ENCODE measurements at places on chromosomes 3 and 15.
A peak's percentile ranks its signal among the peaks of the same experiment; 100 is the strongest.

GRCh38 chr3:149975919-149976318, 5.2 kb upstream of the PFN2 start:
- no peak for DNase-seq

DNA sequence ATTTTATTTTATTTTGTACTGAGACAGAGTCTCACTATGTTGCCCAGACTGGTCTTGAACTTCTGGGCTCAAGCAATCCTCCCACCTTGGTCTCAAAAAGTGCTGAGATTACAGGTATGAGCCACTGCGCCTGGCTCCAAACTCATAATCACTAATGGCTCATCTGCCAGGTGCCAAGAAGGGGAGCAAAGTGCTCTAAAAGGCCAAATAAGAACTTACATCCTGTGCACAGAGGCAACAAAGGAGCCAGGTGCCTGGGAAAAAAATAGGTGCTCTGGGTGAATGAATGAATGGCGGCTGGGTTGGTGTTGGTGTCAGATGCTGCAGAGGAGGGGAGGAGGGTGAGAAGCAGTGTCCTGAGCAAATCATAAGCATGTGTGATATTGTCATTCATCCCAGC, 25.9 kb upstream of the ADAMTS7 start:
- DNase-seq, result no peak

DNA sequence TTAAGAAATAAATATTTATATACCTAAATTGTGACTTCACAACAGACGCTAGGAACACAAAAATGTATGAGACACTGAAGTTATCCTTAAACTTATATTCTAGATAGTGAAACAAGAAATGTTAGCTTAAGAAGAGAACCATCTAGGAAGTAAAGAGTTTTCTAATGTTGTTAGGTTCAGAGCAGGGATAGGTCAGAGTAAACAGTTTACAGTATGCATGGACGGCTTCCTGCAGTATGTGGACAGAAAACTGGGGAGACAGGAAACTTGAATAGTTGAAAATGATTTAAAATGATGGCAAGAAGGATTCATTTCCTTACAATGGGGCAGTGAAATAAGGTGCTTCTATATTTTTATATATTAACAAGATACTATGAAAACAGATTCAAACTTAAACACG, 449.8 kb downstream of the MAGI1 start:
- DNase-seq, result no peak

DNA sequence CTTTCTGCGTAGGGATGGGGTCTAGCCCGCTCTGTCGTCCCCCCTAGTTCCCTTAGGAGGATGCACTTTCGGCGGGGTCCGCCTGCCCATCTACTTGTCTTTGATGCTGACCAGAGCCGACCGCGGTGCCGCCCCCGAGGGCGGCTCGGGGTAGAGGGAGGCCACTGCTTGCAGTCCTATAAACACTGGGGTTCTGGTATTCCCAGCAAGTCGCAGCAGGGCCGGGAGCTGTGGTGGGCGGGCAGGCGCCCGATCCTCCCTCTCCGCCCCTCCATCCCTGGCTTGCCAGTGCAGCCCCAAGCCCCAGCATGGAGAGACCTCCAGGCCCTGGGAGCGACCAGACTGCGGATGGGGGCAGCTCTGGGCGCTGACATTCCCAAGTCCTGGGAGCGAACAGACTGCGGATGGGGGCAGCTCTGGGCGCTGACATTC, 830 bp downstream of the SEMA4B start:
- no peak for DNase-seq

- no peak for DNase-seq
Observed at GRCh38 chr3:48428572-48429316, 1.1 kb downstream of the PLXNB1 start.

- no peak for DNase-seq
Observed at GRCh38 chr3:129384594-129385323, 43.7 kb downstream of the EFCAB12 start.

- no peak for DNase-seq
Observed at GRCh38 chr3:38370861-38371260, 24.3 kb downstream of the XYLB start.

DNA sequence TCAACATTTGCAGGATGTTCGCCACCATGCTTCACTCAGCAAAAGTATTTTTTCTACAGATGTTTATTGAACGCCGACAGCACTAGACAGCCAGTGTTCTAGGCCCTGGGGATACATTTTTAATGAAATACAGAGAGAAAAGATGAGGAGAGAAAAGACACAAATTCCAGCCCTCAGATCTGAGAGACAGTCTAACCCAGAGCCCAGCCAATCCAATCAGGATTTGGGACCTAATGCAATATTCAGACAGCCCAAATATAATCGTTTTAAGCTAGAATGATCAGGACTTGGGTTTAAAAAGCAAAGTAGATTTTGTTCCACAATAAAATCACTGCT, 174.8 kb downstream of the SLCO3A1 start:
- no peak for DNase-seq

DNA sequence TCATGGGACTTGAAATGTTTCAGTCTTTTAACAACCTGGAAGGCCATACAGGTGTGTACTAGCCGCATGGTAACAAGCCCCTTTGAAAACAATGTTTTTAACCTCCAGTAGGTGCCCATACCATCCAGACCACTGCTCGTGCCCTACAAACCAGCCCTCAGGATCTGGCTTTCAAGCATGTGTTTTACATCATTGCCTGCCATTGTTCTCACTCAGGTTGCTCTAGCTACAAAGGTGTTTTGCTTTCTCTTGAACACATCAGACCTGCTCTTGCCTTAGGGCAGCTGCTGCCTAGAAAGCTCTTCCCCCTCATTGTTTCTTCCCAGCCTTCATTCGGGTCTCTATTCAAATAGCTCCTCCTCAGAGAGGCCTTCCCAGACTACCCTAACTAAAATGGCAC, 32.3 kb upstream of the MAP3K13 start:
- no peak for DNase-seq

DNA sequence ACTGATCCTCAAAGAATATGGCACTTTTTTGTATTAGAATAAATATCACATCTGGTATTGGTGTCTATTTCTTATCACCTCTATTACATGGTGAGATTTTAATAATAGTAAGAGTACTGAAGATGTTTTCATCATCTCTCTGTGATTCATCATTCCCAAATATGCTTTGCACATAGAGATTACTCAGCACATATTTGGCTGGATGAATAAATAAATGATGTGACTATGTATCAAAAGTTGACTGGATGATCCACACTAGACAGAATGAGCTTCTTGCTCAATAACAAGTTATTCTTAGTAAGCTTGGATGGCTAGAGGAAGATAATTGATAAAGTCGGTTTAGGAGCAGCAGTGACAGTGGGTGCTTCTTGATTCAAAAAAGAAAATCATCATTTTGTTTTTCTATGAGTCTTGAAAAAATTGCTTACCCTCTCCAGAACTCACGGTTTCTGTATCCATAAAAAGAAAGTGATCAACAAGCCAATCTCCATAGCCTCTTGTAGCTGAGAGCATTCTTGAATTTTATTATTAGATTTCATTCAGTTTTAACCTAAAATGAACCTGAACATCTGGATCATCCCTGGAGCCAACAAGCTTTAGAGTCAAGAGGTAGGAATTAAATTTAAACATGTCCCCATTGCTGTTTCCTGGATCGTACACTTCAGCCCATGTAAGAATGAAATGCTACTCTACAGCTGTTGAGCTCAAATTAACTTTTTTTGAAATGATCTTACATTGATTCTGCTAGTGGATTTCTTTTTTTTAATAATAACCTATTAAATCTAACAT, 104.8 kb upstream of the OSTN start:
- no peak for DNase-seq

- DNase-seq, result no peak
Observed at GRCh38 chr15:64574301-64575017, 114.1 kb downstream of the ZNF609 start.

DNA sequence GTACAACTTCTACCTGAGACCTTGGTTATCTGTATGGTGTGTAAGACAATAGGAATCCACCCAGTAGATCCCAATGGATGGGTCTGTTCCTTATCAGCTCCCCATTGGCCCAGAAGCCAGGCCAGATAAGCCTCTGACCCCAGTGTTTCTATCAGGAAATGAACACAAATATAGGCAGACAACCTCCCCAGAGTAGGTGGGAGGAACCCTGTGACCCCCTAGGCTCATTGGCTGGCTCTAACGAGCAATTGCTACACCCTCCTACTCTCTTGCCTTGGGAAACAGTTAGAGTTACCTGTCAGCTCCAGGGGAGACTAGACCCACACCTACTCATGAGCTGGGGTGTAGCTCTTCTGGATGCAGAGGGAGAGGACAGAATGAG, 299.9 kb downstream of the UACA start:
- no peak for DNase-seq

- no peak for DNase-seq
Observed at GRCh38 chr3:47103619-47104018, 60.3 kb downstream of the SETD2 start.

DNA sequence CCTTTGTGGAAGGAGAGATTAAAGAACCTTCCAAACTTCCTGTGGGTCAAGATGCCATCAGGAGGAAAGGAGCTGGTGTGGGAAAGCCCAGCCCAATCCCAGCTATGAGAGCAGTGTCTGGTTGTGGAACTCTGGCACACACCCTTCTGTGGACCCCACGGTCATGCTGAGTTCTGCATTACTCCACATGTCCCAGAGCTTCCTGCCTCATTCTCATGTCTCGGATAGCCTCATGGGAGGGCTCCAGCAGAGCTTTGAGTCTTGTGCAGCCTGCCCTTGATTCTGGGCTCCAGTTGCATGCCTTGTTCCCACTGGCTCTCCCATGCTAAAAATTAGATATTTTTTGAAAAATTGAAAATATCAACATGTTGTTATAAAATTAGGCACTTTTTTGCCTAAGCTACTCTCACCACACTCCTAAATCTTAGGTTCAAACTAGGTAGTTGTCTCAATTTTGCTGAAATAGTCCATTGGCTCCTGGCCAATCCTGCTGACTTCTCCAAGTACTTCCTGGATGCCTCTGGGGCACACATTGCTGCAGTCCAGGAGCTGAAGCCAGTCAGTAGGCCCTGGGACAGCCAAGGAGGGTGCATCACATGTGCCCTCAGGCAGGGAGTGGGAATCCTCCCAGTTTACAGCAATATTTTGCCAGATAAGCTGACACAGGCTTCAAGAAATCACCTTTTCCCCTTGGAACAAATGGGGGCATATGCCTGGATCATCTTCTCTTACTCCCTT, 144.3 kb downstream of the EEFSEC start:
- no peak for DNase-seq

DNA sequence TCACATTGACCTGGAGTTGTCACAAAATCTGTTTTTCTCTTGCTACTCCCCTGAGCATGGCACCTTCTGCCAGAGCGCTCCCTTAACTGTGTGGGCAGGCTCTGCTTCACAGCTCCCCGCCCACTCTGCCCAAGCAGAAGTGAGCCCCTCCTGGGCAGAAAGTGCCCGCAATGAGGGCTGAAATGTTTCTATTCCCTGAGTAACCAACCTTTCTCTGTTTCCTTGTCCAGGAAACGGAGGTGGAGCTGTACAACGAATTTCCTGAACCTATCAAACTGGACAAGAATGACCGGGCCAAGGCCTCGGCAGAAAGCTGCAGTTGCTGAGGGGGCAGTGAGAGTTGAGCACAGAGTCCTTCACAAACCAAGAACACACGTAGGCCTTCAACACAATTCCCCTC, 66.3 kb upstream of the ACAD9 start:
- DNase-seq, result no peak

- no peak for DNase-seq
Observed at GRCh38 chr3:10700821-10701220, 115.2 kb upstream of the SLC6A11 start.

DNA sequence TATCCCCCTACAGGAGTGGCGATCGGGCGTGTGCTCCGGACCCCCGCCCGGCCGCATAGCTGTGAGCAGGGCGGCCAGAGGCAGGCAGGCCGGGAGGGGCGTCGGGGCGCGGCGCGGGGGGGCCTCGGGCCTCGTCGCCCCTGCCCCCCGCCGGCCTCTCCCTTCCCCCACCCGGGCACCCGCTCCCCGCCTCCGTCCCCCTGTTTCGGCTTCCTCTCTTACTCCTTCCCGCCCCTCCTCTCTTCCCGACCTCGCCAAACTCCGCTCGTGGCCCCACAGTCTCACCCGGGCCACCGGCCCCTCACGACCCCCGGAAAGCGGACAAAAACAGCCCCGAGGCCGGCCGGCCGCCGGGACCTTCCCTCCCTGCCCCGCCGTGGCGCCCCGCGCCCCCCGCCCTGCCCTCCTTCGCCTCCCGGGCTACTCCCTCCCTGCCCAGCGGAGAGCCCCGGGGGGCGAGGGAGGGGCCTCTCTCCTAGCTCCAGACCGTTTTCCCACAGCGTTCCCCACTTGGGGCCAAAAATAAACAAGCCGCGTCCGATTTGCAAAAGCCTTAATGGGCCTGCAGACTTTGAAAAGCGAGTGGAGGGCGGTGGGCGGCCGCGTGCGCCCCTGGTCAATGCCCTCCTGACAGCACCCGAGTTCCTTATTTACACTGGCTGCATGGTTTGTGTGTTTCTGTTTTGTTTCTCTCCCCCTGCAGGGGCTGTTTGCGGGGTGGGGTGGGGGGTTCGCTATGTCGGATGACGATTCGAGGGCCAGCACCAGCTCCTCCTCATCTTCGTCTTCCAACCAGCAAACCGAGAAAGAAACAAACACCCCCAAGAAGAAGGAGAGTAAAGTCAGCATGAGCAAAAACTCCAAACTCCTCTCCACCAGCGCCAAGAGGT, 1.0 kb downstream of the UBE2E1 start:
- DNase-seq, result no peak

DNA sequence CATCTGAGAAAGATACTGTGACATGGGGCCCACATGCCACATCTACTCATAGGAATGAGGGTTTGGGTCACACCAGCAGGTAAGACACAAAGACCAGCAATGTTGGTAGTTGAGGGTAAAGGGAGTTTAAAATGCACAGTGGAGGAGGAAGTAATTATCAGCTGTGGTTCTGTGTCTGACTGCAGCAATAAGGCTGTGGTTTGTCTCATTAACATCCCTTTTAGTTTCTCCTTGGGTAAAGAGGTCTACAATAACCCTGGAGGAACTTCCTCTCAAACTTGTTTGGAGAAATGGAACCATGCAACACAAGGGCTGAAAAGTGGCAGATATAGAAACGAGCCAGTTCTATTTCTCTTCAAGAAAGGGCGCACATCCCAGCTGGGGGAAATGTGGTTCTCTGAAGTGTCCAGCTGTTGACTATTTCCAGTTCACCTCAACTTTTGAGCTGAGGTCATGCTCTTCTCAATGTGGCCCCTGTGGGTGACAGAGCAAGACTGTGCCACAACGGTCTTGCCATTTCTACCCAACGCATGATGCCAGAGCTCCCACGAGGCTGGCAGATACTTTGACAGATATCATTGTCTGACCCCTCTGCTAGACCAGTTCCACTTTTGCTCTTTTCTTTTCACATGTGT, 234.3 kb downstream of the SQOR start:
- no peak for DNase-seq

- DNase-seq, result no peak
Observed at GRCh38 chr3:16916840-16917239, 32.1 kb downstream of the PLCL2 start.

- peak; percentile 31 for DNase-seq
Observed at GRCh38 chr15:25931851-25932250, 68.7 kb upstream of the ATP10A start.

GRCh38 chr15:66944121-66944520, 121.3 kb upstream of the SMAD3 start:
- no peak for DNase-seq

Data from retinal pigment epithelial cell (primary cell).